ENCODE measurements at places on chromosomes 2 and 18. TPM values are rescaled to one million over a fixed set of nuclear protein-coding genes. Genes with fewer than 3 reads are reported as not detected.

- no peaks in the 10 kb centered on the region for H3K27me3 ChIP-seq
- no peak for DNase-seq
- no peak overlapping the region for H3K27ac ChIP-seq
These were observed 516.8 kb upstream of the FANCL start for GRCh38 chr2:58757971-58758370.

- no peaks in the 10 kb centered on the region for H3K27me3 ChIP-seq
- H3K4me1 ChIP-seq: peaks cover 40% of the 10 kb centered on the region
- H3K36me3 ChIP-seq: no peaks in the 10 kb centered on the region
These were observed 186.6 kb downstream of the PID1 start for GRCh38 chr2:229084447-229084846.

The B3GNT7 gene
- total RNA-seq: 0.16 TPM

GRCh38 chr2:151182899-151183809 lies 78.5 kb downstream of the RBM43 start:
- no peak overlapping the region for H3K27ac ChIP-seq
- DNase-seq: no peak
- peaks cover 6% of the 10 kb centered on the region for H3K27me3 ChIP-seq
- no peak overlapping the region for H3K4me3 ChIP-seq

All from HFFc6 (cell line).